ENCODE measurements at places on chromosomes 4 and X.

DNA sequence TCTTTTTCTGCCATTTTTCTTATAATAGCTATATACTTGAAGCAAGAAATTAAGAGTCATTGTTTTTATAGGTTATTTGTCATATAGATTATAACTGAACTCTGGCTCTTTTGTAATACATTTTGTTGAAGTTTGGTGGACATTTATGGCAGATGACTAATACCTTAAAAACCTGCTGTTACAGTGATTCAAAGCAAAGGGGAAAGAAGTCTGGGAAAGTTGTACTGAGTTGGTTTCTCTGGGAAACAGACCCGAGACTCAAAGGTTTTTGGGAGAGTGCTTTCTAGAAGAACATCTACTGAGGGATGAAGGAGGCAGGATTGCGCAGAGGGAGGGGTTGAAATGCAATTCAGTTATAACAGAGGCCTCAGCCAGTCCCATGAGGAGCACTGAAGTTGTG is 35.9 kb downstream of the NAP1L5 start:
- DNase-seq: no peak

DNA sequence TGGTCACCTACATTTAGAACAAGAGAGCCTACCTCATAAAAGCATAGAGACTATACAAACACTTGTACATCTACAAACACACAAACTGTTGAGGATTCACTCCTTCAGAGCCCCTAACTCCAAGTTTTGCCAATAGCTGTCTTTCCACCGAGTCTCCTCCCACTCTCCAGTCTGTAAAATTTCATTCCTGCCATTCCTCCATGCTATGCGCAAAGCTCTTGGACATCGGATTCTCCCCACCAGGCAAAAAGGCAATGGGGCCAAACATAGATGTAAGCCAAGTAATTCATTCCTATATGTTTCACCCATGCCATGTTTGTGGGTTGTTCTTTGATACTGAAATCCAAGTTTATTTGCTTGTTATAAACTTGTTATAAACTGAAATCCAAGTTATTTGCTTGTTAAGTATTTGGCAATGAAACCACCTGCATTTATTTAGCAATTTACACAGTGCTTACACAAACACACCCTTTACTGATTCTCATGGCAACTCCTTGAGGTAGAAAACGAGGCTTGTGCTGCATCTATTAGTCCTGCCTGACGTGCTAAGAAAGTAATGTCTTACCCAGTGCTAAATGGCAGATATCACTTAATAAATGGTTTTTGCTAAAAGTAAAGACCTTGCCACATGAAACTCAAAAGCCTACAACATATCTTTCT is 91.1 kb downstream of the SCFD2 start:
- no peak for DNase-seq

- no peak for DNase-seq
Observed at GRCh38 chr4:36165631-36166005, 78.7 kb downstream of the ARAP2 start.

GRCh38 chrX:6292599-6292998 is 63.9 kb upstream of the NLGN4X start:
- DNase-seq: no peak

GRCh38 chr4:182085051-182085480 is 158.1 kb upstream of the TENM3 start:
- DNase-seq: no peak

- no peak for DNase-seq
Observed at GRCh38 chr4:23305026-23305425, 584.8 kb downstream of the PPARGC1A start.

GRCh38 chrX:39859991-39860861 is 237.5 kb downstream of the BCOR start:
- peak; percentile 46 for DNase-seq

DNA sequence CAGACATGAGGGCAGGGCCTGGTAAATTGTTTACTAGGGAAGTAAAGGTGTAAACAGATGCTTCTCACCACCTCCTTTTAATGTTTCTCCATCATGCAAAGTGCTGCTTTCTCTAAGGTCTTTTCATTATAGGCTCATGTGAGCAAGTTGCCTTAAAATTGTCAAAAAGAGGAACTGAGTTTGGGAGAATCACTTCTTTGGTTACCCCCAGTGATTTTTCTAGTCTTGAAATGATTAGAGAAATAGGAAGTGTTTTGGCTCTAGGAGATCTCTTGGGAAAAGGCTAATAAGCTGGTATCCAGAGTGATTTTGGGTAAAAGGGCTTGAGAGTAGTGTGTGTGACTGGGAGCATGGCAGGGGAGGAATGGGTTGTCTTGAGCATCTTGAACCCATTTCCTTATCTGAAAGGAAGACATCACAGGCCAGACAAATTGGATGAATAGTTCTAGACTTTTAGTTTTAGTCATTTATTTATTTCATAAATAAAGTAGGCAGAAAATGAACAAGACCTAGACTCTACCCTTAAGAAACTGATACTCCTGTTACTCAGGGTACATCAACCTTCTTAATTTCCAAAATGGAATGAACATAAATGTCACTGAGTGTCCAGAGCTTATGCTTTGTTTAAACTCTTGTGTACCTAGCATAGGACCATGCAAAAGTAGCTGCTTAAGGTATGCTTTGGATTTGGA is 14.2 kb downstream of the GRPR start:
- no peak for DNase-seq

DNA sequence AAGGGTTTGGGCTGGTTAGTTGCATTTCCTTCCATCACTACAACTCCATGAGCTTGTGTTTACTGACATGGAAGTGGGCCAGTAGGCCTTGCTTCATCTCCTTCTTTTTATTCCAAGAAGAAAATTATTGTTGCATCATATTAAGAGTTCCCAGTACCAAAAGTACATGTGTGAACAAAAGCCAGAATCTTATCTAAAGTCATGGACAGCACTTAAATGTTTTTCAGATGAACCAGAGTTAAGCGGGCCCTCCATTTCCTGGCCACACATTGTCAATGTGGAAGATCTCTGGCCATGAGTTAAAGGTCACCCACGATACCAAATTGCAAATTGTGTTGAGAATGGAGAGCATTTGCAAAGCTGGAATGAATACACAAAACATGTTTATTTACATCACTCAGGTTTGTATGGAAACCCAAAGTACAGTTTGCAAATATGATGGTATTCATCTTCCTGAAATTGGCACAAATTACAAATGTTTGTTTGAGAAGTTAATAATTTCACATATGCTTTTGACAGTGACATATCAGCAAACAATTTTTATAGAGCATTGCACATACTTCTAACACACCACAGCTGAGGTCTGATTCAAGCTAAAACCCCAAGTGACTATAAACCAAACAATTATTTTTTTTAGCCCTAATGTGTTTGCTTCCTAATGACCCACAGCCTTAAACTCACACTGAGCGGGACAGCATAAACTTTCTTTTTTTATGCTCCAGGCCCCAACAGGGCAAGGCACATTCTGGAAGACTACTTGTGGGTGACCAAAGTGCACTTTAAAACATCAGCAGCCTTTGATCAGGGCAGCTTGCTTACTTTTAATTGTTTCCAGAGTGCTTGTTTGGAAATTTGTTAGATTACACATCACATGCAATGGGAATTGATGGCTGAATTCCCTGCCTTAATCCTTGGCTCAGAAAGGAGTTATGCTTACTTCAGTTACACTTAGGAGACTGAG is 502.9 kb upstream of the SLIT2 start:
- DNase-seq: no peak
